Stimulated activated CD8-positive, alpha-beta memory T cell treated with anti-CD3 and anti-CD28 coated beads, Interleukin-15, amount 100 ng/mL, for 1 hour (primary cell): ENCODE measurements at places on chromosomes 7 and 10.
A peak's percentile ranks its signal among the peaks of the same experiment; 100 is the strongest.

DNA sequence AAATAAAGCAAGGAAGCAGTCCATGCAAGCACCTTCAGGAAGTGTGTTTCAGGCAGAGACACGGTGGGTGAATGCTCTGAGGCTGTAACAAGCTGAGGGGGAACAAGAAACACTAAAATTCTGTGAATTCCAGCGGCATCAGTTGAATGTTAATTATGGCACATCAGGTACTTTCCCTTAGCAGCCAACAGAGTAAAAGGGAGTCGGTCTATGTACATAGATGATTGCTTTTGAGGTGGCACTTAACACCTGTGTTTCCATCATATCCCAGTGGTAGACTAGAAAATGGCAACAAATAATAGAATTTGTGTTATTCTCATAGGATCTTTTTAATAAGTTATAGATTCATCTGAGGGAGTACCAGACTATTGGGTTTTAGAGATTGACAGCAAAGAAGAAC lies 481.0 kb upstream of the KLF6 start:
- no peak for DNase-seq

DNA sequence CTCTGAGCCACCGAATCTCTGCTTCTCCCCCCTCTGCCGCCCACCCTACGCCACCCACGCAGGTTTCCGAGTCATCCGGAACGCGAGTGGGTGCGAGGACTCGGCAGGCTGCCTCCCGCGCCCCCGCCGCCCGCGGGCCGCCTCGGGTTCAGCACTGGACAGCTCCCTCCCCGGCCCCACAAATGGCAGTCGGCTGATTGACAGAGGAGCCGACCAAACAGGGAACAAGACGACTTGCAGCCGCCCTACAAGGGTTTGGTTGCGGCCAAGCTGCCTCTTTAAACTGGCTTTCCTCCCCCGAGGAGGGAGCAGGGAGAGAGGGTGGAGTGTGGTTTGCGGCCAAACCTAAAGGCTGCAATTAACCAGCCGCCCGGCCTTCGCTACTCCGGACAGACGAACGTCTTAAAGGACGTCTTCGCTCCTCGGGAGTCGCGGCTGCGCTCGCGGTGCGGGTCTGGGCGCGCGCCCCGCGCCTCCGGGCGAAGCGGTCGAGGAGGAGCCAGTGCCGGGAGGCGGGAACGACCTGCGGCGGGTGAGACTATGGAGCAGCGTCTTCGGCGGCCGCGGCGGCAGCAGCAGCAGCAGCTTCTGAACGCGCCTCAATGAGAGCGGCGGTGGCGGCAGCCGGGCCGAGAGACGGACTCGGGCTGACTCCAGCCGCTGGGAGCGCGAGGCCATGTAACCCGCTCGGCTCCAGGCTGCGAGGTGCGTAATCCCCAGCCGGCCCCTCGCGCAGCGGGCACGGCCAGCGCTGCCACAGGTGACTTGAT lies at the start of gene GPR158:
TSS of gene GPR158 (plus strand) at position 541 of the 770 bp plus-strand sequence. CDS start 420 bp downstream, outside the sequence.
- peak; percentile 4 for DNase-seq

DNA sequence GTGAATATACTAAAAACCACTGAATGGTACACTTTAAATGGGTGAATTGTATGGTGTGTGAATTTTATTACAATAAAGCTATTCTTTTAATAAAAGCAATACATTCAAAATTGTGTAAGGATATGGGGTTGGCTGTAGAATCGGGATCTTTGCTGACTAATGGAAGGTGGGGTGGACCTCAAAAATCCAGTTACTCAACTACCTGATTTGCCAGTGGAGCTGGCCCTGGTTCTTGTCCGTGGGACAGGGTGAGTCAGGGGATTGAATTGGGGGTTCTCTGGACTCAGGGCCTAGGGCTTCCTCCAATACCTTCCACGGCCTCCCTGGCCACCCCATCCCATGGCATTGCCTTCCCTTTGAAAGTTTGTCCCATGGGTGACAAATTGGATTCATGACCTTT lies 13.5 kb upstream of the RABGEF1 start:
- DNase-seq, result no peak

DNA sequence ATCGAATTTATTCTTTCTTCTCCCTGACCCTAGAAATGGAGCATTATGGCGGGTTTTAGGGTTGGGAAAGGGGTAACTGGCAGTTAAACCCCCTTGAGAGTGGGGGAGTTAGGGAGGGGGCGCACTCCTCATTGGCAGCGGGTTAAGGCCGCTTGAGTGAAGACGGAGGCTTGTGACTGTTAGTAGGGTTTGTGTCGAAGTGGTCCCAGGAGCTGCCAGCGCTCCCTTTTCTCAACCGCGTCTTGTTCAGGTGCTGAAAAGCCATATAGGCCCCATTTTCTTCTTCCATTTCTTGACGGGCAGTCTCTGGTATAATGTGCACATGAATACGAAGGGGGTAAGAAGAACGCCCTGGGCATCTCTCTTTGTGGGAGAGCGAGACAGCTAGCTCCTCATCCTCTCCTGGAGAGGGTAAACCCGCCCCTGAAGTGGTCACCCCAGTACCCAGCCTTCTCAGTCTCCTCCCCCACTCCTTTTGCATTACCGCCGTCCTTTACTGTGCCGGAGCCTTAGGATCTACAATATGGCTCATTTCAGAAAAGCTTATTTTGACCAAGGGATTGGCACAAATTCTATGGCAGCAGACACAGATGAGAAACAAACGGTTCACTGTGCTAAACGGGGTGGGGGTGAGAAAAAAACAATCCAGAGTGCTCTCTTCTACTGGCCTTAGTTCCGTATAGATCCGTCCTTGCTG lies 836 bp downstream of the KMT2E start:
- peak; percentile 23 for DNase-seq

DNA sequence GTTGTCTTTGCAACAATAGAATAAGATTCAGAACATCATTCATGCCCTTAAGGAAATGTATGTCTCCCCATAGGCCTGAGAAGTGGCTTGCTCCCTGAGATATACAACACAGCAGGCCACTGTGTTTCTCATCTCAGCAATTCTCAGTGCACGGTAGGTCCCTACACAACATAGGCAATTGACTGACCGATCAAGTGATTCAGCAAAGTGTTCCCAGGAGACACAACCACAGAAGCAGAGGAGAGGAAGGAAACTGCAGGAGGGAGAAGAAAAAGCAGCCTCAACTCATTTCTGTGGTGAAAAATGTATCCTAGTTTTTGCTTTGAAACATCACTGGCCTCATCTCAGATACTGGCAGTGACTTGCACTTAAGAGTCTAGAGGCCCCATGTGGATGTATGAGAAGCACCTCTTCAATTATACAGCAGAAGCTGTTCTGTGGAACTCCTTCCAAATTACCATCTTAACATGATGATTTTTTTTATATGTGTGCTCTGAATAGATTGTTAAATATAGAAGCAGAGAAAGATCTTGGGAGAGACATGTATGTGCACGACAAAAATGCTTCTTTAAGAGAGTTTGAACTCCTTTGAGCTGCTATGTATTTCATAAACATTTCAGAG lies 306.8 kb downstream of the XPNPEP1 start:
- no peak for DNase-seq

- DNase-seq, result no peak
Observed at GRCh38 chr7:49714182-49714581, 59.3 kb upstream of the VWC2 start.

- no peak for DNase-seq
Observed at GRCh38 chr10:59372543-59372942, 10.2 kb upstream of the FAM13C start.

DNA sequence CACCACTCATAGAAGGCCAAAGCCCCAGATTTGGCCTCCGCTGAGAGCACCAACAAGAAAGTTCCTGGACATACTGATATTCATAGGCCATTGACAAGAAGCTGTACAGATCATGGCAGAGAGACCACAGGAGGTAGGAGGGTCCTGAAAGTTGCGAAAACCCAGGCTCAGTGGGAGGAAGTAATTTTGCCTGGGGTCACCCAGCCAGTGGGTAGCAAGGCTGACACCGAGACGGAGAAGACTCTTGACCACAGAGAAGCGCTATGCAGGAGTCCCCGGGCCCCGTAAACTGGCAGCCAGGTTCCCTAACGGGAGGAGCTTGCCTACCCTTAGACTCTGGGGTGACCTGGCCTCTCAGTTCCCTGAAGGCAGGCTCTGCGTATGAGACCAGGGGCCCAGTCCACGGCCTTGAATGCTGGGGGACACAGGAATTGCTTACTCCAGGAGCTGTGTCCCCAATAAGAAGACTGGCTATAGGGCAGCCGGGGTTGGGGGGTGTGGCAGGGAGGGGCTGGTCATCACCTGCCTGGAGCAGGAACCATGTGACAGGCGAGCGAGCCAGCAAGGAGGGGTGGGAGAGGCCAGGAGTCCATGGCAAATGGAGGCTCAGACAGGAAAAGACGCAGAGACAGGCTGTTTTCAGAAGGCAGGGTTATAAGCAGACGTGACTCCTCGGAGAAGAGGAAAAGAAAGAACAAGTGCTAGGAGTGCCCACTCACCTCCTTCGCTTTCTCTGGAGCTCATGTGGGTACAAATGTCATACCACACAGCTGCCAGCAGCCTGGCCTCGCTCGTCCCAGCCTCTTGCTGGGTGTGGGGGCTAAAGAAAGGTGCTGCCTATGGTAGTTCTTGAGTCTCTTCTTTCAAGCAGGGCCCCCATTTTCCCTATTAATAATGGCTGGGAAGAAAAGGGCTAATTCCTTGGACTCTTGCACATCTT lies 24.6 kb upstream of the NPFFR1 start:
- no peak for DNase-seq

DNA sequence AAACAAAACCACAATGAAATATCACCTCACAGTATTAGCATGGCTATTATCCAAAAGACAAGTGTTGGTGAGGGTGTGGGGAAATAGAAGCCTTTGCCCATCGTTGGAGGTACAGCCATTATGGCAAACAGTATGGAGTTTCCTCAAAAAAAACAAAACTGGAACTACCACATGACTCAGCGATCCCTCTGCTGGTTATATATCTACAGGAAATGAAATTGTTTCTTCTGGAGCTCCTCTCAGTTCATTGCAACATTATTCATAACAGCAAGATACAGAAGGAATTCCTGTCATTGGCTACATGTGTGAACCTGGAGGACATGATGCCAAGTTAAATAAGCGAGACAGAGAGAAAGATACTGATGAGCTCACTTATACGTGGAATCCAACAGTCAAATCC lies 2.4 kb upstream of the UBE3C start:
- no peak for DNase-seq

DNA sequence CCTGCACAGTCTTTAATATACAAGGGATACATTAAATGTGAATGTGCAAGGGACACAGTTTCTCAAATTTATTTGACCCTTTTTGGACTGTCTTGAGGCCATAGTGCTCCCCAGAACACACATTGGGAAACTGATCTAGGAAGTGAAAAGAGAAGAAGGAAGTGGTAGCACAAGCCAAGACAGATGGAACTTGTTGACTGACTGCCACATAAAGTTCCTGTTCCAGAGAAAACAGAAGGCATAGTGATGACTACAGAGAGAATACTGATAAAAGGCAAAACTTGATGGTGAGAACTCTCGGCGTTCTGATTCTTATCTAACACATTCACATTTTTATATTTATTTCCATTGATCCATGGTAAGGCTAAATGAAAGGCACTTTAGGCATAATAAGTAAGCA lies 1216.4 kb downstream of the CNTNAP2 start:
- no peak for DNase-seq

GRCh38 chr7:13290975-13291374 lies 603.5 kb downstream of the ARL4A start:
- no peak for DNase-seq

- peak; percentile 3 for DNase-seq
Observed at GRCh38 chr10:74824184-74824899, 2.1 kb upstream of the KAT6B start.

DNA sequence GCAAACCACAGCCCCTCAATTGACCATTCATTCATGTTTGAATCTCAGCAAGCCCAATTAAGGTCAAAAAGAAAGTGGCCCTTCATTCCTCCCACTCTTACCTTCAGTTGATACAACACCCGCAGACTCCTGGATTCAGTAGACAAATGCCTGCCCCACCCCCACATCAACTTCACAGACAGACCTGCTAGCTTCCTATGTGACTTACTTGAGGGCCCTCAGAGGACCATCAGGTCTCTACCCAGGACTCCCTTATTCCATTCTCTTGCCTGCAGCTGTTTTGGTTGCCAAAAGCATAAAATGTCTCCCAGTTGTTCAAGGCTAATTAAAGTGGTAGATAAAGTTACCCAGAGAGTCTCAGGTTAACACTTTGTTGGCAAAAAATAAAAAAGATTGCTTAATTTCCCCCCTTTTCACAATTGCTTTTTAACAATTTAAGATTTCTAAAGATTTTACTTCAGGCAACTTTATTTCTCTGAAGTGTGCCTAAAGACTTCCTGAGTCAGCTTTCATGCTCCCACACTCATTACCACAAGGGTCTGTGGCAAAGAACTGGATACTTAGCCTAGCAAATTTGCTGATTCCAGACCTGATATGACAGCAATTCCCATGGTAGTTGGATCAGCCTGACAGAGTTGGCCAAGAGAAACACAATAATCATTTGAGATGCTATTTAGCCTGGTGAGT lies 3.3 kb upstream of the MTERF1 start:
- DNase-seq, result no peak

GRCh38 chr10:124736491-124737136 lies 7.6 kb downstream of the FAM53B start:
- no peak for DNase-seq

DNA sequence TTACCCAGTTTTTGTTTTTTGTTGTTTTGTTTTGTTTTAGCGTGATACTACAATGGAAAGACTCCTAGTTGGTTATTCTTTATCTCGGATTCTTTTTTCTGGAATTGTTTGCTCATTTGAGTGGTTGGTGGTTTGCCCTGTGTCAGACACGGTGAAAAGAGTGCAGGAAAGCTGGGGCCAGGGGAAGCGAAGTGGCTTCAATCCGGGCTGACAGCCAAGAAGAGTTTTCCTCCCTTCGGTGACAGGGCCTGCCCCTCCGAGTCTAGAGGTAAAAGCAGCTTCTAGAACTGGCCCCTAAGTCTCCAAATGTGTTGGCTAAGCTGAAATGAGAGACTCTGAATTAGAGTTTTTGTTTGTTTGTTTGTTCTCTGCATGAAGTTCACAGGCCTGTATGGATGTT lies 5.7 kb upstream of the AP5Z1 start:
- no peak for DNase-seq

- no peak for DNase-seq
Observed at GRCh38 chr10:103441206-103441605, 11.0 kb downstream of the CALHM2 start.

DNA sequence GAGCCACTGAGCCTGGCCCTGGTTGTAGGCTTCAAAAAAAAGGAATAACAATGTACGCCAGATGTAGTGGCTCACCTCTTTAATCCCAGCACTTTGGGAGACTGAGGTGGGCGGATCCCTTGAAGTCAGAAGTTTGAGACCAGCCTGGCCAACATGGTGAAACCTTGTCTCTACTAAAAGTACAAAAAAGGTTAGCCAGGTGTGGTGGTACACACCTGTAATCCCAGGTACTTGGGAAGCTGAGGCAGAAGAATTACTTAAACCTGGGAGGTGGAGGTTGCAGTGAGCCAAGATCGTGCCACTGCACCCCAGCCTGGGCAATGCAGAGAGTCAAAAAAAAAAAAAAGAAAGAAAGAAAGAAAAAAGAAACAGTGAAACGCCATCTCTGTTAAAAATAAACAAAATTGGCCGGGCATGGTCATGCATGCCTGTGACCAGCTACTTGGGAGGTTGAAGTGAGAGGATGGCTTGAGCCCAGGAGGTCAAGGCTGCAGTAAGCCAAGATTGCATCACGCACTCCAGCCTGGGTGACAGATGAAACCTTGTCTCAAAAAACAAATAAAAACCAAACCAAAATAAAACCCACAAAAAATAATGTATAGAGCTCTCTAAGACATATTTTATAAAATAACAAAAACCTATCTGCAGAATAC lies 4.7 kb upstream of the KLHDC10 start:
- DNase-seq, result no peak
